ENCODE measurements at places on chromosomes 3 and 15. TPM values are rescaled to one million over a fixed set of nuclear protein-coding genes. Genes with fewer than 3 reads are reported as not detected.

TRIM69 gene
- total RNA-seq, result 5.8 TPM

BUB1B gene
- 23.2 TPM for total RNA-seq

AAGAB gene
- total RNA-seq, result 57.3 TPM

LRRN1 gene
- total RNA-seq, result not detected

CCR3 gene
- total RNA-seq, result not detected

PCLAF gene
- total RNA-seq, result 269 TPM

WNT7A gene
- total RNA-seq, result 0.06 TPM

AGBL1 gene
- total RNA-seq, result not detected

CFAP161 gene
- total RNA-seq, result not detected

RAB6B gene
- total RNA-seq, result 2.6 TPM

EFCC1 gene
- 0.02 TPM for total RNA-seq

SLC9A9 gene
- total RNA-seq, result 0.06 TPM

ISLR2 gene
- total RNA-seq, result 0.31 TPM

PRSS50 gene
- total RNA-seq, result not detected

WNT5A gene
- 0.59 TPM for total RNA-seq

B4GALT4 gene
- 101 TPM for total RNA-seq

PTX3 gene
- total RNA-seq, result 1.2 TPM

ERICH6 gene
- 0.10 TPM for total RNA-seq

ANKRD63 gene
- total RNA-seq, result 0.40 TPM

BNC1 gene
- 0.65 TPM for total RNA-seq

TBCCD1 gene
- total RNA-seq, result 8.4 TPM

GPR62 gene
- not detected for total RNA-seq

AP3B2 gene
- 0.68 TPM for total RNA-seq

C3orf49 gene
- total RNA-seq, result not detected

GABRB3 gene
- total RNA-seq, result 70.0 TPM

BFSP2 gene
- total RNA-seq, result not detected

THAP10 gene
- 4.1 TPM for total RNA-seq

CACNA1D gene
- total RNA-seq, result 0.55 TPM

TF gene
- 1.2 TPM for total RNA-seq

HGD gene
- total RNA-seq, result 22.1 TPM

TMEM108 gene
- not detected for total RNA-seq

SHC4 gene
- total RNA-seq, result 0.92 TPM

DPPA4 gene
- total RNA-seq, result not detected

CHAC1 gene
- 5.7 TPM for total RNA-seq

PLOD2 gene
- 85.1 TPM for total RNA-seq

UMPS gene
- 40.7 TPM for total RNA-seq

STRIT1 gene
- not detected for total RNA-seq

TMEM212 gene
- not detected for total RNA-seq

EHHADH gene
- total RNA-seq, result 2.9 TPM

CCDC39 gene
- not detected for total RNA-seq

SLC7A14 gene
- not detected for total RNA-seq

AMOTL2 gene
- total RNA-seq, result 51.1 TPM

GPR171 gene
- not detected for total RNA-seq

FOXP1 gene
- total RNA-seq, result 9.2 TPM

C2CD4A gene
- 0.17 TPM for total RNA-seq

CLDN16 gene
- 0.16 TPM for total RNA-seq

PPP1R14D gene
- not detected for total RNA-seq

TMC3 gene
- total RNA-seq, result not detected

EFHB gene
- total RNA-seq, result 1.5 TPM

Measured in A549 treated with AZD2906 at 1 μM for 4 hours (cell line).